ENCODE measurements at places on chromosomes 7 and 10.

DNA sequence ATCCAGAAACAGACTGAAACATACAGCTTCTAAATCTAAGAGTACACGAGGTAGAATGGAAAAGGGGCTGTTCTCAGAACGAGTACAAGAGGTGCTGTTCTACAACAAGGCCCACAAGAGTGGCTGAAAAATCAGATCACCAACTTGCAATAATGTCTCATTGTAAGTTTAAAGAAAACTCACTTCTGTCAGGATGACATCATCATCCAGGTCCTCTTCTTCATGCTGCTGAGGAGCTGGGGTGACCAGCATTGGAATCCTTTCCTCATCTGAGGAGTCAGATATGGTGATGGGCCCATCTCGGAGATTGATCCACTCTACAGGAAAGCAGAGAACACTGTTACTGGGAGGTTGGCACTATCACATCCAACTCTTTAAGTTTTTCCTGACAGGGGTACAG, 28.8 kb downstream of the RNF216 start:
- no peak for DNase-seq

DNA sequence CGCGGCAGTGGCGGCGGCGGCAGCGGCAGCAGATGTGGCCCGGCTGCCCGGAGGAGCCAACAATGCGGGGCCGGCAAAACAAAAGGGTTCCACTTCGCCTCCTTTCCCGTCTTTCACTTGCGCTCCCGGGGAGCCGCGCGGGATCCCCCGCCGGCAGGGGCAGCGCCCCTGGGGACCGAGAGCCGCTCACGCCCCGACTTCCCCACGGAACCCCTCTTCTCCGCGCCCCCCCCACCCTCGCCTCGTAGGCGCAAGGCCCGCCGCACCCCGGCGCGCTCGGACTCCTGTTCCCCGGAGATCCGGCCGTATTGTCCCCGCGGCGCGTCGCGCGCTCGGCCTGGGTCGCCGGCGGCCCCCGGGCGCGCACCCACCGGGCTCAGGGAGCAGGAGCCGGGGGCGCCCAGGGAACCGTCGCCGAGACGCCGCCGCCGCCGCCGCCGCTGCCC, 854 bp downstream of the CTBP2 start:
- no peak for DNase-seq

DNA sequence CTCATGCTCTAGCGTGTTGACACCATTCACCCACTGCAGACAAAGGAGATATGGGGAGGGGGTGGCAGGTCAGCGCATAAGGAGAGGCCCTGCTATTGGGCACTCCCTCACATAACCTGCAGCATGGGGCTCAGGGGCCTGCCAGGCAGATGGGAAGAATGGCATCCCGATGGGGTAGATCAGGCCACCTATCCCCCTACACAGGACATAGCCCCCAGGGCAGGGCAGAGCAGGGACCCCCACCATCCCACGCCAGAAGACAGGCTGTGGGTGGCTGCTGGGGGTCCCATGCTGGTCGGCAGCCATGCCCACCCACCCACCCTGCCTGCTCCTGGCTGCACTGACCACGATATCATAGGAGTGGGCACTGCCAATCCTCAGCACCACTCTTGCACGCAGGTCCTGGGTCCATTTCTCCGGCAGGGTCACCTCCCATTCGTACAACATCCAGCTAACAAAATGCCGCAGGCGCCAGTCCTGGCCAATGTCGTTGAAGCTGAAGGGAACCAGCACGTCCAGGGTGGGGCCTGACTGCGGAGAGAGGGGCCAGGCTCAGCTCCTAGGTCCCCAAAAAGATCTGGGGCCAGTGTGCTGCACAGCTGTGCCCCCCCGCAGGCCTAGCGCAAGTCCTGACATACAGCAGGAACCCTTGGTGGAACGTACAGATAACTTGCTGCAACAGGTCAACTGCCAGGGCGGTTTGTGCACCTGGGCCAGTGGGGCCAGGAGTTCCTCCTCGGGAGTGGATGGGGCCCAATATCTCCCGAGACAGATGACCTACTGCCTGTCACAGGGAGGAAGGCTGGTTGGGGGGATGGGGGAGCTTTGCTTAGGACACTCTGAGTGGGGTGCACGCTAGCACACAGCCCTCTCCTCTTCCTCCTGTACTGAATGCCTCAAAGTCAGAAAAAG, 45.9 kb upstream of the ZNF479 start:
- no peak for DNase-seq

GRCh38 chr10:78871796-78872195, 197.0 kb upstream of the ZMIZ1 start:
- DNase-seq = no peak

- no peak for DNase-seq
Observed at GRCh38 chr7:1244700-1245523, 12.2 kb downstream of the UNCX start.

GRCh38 chr10:21369697-21370096, 155.8 kb downstream of the SKIDA1 start:
- DNase-seq = no peak

GRCh38 chr10:126479280-126479895, 91.1 kb upstream of the ADAM12 start:
- no peak for DNase-seq

DNA sequence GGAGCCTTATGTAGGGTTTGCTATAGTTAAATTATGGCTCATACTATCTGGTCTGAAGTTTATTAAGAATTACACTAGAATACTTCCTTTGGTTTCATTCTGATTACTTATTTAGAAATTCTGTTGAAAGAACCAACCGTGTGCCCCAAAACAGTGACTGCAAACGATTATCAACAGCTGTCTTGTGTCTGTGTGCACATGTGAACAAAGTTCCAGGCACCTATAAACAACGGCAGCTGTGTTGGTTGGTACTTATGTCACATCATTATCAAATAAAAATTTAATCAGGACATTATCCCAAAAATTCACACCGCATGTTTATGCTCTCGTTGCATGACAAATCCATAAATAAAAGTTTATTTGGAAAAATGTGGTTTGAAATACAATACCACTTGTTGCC, 80.6 kb downstream of the USP6NL start:
- no peak for DNase-seq

- DNase-seq = no peak
Observed at GRCh38 chr7:102943423-102944169, 30.8 kb downstream of the LRRC17 start.

DNA sequence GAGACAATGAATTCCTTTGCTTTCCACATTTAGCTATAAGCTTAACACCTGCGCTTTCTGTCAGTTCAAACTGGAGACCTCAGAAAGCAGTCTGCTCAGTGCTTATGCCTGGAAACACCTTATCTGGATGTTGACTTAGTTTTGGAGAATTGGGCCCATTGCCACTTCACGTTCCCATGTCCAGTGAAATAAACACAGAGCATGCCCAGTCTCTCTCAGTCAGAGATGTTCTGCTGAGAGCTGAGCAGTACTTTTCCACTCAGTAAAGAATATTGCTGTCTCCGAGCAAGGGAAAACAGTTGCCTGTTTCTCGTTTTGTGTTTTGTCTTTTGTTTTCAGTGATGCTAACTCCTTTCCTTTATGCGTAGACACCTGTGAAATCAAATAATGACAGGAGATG, 83.2 kb upstream of the PRR15 start:
- DNase-seq = no peak

- no peak for DNase-seq
Observed at GRCh38 chr10:15742836-15743235, 23.1 kb upstream of the ITGA8 start.

GRCh38 chr7:1586827-1587705, 17.2 kb upstream of the PSMG3 start:
- DNase-seq = no peak

- no peak for DNase-seq
Observed at GRCh38 chr10:72563327-72563932, 62.4 kb downstream of the MICU1 start.

GRCh38 chr10:89867964-89868363, 166.6 kb downstream of the KIF20B start:
- DNase-seq = no peak

DNA sequence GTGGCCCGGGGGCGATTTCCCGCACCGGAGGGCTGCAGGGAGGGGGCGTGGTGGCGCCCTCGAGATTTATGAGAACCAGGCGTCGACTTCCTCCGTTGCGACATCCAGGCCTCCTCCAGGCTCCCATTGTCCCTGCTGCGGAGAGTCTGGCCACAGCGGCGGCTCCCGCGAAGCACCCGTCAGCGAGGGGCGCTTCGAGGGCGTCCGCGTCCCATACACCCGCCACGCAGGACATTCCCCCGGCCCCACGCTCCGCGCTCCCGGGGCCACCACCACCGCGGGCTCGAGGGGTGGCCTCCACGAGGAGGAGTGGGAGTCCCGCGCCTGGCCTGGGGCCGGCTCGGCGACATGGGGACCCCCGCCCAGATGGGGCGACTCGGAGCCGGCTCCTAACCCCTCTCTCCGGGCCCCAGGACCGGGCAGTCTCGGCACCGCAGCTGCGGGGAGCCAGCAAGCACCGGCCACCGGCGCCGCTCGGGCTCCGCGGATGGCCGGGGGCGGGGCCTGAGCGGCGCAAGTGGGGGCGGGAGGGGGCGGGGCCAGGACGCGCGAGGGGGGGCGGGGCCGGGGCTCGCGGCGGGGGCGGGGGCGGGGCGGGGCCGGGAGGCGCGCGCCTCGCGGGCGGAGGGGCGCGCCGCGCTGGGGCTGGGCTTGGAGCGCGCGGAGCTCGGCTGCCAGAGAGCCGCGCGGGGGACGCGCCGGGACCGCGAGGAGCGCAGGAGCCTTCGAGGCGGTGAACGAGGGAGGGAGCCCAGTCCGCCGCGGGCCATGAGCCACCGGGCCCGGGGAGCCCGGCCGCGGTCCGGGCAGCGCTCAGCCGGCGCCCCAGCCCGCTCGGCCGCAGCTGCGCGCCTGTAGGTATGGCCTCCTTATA, at the start of gene SH2B2:
Gene SH2B2 (plus strand): TSS at position 632 of the 874 bp plus-strand sequence. CDS start 13,683 bp downstream, outside the sequence.
- peak; percentile 80 for DNase-seq

DNA sequence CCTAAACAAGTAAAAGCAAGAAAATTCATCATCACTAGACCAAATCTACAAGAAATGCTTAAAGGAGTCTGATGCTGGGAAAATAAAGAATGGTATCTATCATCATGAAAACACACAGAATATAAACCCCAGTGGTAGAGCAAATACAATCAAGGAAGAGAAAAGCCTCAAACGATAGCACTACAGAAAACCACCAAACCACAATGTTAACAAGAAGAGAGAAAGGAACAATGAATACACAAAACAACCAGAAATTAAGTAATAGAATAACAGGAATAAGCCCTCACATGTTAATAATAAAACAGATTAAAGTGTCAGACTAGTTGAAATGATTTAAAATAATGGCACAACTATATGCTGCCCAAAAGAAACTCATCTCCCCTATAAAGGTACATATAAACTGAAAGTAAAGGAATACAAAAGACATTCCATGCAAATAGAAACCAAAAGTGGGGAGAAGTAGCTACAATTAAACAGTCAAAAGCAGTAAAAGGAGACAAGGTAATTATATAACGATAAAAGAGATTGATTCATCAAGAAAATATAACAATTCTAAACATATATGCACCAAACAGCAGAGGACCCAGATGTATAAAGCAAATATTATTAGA, 77.3 kb downstream of the JMJD1C start:
- peak; percentile 42 for DNase-seq

GRCh38 chr7:1544896-1545416, 11.0 kb downstream of the TMEM184A start:
- no peak for DNase-seq

DNA sequence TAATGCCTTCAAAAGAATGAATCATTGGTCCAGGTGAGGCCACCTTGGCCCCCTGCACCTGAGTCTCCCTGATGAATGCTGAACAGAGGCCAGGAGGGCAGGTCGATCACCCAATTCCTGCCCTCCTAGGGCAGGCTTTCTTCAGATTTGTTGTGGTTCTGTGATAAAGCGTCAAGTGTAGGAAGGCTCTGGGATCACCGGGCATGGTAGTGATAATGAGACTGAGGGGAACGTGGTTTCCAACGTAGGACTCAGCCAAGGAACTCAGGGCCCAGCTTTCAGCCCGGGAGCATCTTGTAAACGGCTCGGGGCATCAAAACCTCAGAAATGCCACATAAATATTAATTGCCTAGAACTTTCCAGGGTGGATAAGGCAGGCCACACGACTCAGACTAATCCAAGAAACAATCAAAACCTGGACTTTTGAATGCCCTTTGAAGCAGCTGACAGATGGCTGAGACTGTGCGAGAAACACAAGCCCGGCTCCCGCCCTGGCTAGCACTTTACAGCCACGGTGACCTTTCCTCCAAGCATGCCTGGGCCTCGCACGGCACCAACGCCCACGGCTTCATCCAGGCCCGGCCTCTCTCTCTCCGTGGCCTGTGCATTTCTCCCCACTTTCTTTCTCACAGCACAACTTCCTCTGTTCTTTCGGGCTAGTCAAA, 239.3 kb upstream of the GRB10 start:
- no peak for DNase-seq

GRCh38 chr7:44411306-44411705, 79.2 kb downstream of the NUDCD3 start:
- no peak for DNase-seq

DNA sequence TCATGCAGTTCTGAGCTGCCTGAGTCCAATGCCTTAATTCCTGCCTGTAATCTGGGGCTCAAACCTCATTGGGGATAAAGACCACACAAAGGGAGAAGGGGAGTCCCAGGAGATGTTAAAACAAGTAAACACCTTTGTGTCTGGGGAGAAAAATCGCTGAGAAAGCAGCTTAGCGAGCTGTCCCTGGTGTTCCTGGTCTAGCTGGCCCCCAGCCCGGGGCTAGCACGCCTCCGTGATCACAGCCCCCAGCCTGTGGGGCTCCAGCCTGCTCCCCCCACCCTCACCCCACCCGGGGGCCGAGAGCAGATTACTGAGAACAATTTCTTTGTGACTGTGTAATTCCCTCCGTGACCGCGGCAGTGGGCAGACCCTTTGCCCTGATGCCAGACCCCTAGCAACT, 24.8 kb downstream of the DPCD start:
- no peak for DNase-seq

DNA sequence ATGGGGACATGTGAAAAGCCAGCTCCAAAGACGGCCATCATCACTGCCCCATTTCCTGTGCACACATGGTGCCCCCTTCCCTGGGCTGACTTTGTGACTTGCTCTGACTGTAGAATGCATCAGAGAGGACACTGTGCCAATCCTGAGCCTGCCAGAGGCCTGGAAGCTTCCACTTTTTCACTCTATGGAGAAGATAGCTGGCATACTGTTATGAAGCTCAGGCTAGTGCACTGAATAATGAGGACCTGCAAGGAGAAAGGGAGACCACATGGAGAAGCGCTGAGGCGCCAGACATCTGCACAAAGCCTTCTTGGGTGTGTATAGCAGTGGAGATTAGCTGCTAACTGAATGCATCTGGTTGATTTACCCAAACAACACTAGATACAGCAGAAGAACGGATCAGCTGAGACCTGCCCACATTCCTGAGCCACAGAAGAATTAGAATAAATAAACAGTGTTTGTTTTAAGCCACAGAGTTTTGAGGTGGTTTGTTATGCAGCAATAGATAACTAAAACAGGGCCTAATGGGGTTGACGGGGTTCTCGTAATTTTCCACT, 58.9 kb upstream of the C10orf90 start:
- DNase-seq = no peak

- DNase-seq = no peak
Observed at GRCh38 chr10:125424191-125424847, 258.6 kb downstream of the TEX36 start.

- DNase-seq = peak; percentile 20
Observed at GRCh38 chr7:128903621-128904361, 6.7 kb downstream of the KCP start.

- DNase-seq = peak; percentile 7
Observed at GRCh38 chr10:50554995-50555568, 68.7 kb downstream of the SGMS1 start.
